Activated CD4-positive, alpha-beta memory T cell treated with anti-CD3 and anti-CD28 coated beads for 36 hours (primary cell): ENCODE measurements at places on chromosomes 7 and 10.
A peak's percentile ranks its signal among the peaks of the same experiment; 100 is the strongest.

DNA sequence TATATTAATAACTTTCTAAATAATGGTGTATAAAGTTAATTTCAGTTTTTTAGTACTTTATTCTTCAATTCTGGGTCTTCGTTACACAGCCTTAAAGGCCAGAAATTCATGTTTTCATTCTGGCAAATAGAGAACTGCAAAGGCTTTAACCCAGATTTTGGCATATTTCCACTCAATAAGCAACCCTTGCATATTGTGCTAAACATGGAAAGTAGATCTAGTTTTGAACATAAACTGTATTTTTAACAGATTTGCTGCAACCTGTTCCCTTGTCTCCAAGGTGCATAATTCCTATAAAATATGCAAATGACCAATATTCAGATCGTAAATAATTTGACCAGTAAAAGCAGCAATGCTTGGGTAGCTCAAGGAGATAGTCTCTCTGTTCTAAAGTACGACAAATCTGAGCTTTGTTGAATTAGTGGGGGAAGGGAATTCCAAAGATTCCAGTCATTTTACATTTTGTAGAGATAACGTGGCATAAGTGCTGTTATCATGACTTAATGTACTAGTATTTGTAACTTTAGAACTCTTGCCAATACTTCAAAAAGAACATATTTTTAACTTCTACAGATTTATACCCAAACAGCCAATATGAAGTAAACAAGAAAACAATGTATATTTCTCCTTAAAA is 46.4 kb upstream of the RSBN1L start:
- no peak for DNase-seq

GRCh38 chr7:117791877-117792780 is 81.1 kb downstream of the CTTNBP2 start:
- no peak for DNase-seq

DNA sequence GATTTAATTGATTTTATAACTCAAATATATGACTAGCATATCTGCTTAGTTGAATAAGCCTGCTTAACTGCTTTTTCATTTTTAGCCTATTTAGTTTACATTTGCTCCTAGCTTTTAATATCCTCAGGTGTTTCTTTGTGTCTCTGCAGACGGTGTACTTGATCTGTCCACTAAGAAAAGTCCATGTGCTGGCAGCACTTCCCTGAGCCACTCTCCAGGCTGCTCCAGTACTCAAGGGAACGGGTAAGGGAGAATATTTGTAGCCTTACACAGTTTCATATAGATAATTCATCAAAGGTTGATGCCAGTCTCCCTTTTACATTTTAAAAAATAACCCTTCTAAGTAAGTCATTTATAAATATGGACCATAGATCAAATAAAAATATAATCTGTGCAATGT is 119.9 kb downstream of the LCOR start:
- DNase-seq: no peak

- DNase-seq: no peak
Observed at GRCh38 chr7:30880125-30880720, 31.4 kb upstream of the AQP1 start.

- no peak for DNase-seq
Observed at GRCh38 chr7:95520136-95520535, 34.4 kb downstream of the ASB4 start.

DNA sequence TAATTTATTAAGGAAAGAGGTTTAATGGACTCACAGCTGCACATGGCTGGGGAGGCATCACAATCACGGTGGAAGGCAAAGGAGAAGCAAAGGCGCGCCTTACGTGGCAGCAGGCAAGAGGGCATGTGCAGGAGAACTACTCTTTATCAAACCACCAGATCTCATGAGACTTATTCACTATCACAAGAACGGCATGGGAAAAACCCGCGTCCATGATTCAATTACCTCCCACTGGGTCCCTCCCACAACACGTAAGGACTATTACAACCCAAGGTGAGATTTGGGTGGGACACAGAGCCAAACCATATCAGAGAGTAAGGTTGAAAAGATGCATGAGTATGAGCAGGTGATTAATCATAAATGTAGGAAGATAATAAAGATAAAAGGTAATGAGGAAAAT is 3.2 kb upstream of the JCAD start:
- DNase-seq: no peak

DNA sequence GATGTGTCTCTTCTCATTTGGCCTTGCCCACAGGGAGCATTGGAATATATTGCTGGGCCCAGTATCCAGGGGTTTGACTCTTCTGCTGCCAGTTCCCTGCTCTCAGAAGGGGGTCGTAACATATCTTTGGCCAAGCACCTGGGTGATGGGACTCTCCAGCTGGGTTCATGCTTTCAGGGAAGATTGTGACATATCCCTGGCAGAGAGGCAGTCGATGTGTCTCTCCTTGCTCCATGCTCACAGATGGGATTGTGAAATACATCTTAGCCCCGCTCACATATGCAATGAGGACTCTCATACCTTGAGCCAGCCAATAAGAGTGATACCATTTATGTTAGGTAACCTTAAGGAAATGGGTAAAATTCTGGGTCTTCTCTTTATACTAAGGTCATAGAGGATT is 39.2 kb upstream of the ZNF680 start:
- DNase-seq: no peak

GRCh38 chr10:26274391-26274790 is 57.8 kb downstream of the GAD2 start:
- no peak for DNase-seq

DNA sequence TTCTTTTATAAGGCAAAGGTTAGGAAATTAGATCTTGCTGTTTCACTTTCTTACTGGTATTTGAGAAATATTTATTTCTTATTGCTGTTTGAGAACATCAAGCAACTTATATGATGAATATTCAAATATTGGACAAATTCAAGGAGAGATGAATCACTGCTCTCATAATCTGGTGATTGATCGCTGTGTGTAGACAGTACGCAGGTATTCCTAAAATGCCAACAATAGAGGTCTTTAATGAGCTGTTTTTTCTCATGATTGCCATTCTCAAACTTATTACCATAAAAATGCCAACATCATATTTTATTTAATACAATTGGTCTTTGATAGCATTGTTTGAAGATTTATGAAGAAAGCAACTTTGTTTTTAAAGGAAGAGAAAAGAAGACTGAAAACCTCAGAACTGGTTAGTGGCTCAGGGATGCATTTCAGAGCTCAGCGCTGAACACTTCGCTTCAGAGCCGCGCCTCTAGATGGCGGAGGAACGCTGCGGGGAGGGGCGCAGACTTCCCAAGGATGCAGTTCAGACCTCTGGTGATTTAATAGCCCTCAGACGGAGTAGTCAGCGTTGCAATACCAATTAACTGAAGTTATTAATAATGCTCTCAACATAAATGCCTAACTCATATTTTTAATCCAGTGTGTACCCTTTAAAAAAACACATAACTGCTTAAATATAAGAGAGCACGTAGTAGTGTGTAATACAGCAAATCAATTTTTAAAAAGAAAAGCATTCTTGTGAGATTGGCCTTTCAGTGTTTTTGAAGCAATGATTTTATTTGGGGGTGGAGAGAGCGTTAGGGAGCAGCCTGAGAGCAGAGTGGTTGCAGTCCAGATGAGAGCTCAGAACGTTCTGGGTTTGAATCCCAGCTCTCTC is 38.5 kb upstream of the STEAP4 start:
- DNase-seq: peak; percentile 27

- no peak for DNase-seq
Observed at GRCh38 chr10:15609246-15609645, 110.5 kb downstream of the ITGA8 start.

DNA sequence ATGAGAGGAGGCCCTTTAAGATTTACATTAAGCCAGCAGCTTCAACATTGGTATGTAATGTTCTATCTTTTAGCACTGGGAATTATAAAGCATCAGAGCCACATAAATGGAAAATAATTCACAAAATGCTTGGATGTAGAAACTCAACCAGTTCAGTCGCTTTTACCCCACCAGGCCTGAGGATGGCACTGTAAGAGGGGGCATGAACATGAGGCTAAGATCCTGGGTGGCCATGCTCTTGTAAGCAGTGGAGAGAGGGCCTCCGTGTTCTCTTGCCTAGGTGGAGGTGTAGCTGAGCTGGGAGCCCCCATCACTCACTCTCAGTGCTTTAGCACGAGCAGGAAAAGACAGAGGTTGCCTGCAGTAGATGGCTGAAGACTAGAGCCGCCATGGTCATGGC is 238.8 kb downstream of the FANK1 start:
- no peak for DNase-seq

GRCh38 chr10:20601941-20602461 is 295.1 kb downstream of the NEBL start:
- DNase-seq: no peak

DNA sequence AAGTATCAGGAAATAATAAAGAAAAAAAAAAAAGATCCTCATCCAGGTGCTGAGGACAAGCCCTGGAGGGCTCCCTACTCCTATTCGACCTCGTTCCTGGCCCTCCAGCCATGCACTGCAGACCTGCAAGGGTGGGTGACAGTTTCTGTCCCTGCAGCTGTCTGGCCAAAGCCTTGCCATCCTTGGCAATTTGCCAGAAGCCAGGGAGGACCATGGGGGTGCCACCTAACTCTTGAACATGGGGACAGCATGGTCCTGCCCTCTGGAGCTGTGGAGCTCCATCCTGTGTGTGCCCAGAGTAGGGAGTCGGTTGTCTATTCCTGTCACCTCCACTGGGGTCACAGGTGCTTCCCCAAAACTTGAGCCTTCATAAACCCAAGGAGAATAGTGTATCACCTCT is 27.8 kb downstream of the DMBT1 start:
- DNase-seq: no peak

GRCh38 chr7:152673897-152674296 is 2.0 kb downstream of the XRCC2 start:
- no peak for DNase-seq

DNA sequence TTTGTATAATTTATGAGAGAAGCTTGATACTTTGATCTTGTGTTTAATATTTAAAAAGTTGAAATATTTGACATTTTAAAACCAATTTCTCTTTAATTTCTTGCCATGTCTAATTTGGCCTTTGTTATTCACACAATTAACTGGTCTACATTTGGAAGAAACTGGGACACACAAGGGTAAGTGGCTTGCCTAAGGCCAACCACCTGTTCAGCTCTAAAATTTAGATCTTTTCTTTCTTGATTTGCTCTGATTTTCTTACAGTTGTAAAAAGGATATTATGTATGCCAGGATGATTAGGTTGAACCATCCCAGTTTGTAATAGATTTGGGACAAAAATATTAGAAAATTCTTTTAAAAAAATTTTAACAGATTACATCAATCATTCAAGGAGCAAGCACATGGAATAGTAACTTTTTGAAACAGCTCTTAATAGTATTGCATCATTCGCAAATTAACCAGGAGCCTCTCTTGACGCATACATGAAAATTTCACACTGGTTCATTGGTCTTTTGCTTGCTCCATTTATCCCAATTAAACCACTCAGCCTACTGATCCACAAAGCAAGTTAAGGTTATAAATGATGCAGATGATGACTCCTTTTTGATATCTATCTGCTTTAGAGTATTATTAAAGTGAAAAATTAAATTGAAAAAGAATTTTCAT is 222.4 kb upstream of the SLC26A5 start:
- DNase-seq: no peak

GRCh38 chr10:109902992-109903947 is 20.0 kb downstream of the XPNPEP1 start:
- peak; percentile 34 for DNase-seq

DNA sequence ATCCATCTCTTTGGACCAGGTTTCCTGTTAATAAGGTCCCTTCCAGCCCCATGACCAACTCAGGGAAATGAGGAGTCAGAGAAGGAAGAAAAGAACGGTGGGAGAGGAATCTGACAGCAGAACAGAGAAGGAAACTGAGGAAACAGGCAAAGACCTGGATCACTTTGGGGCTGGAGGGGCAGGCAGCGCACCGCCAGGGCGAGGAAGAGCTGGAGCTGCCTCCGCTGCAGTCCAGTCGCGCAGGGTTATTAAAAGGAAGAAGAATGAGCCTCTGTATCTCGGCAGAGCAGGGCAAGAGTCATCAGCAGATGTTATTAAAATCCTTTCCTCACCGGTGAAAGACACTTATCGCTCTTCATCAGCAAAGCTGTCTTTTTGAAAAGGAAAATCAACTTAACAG is 37.7 kb upstream of the R3HCC1L start:
- DNase-seq: no peak

DNA sequence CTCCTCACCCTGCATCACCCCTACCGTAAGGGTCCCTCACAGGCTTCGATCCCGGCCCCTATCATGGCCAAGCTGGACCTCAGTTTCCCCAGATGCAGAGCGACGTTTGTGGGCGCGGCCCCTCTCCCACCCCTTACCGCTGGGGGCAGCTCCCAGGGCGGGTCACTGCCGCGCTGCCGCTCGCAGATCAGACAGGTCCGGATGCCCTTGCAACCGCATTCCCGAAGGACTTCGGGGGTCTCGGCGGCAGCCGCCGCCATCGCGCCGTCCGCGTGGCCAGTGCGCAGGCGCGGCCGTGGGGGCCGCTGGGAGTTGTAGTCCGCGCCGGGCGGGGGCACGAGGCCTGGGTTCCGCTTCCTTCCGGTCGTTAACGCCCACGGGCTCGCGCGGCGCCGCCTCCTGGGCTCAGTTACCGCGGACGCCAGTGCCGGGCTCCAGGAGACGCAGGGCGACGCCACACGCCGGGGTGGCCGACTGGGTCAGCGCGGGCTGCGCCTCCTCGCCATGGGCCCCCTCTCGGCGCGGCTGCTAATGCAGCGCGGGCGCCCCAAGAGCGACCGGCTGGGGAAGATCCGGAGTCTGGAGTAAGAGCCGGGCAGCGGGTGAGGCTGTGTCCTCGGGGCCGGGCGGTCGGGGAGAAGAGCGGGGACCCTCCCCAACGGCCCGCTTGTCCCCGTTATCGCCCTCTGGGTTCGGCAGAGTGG is at the start of the genes ALKBH4 and LRWD1:
ALKBH4 (minus strand) TSS at position 287 of the 704 bp plus-strand sequence; CDS start at position 260, 27 bp downstream.
LRWD1 (plus strand) TSS at position 408 of the 704 bp plus-strand sequence; CDS start at position 505, 97 bp downstream.
- peak; percentile 97 for DNase-seq

DNA sequence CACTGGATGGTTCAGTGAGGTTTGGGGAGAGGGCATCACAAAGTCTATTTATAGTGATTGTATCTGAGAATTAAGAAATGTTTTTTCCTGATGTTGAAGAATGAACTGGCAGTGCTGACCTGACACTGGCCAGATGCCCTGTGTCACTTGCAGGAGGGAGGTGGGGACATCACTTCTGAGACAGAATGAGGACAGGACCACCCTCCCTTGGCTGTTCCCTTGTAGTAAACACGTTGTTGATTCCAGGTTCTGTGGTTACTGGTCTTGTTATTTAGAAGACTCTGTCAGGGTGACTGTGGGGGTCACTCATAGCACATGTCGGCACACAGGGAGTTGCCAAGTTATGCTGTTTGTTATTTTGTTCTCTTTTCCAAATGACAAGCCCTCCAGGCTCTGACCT is 126.4 kb downstream of the ADCY1 start:
- no peak for DNase-seq

- DNase-seq: no peak
Observed at GRCh38 chr7:75951506-75951905, 36.6 kb downstream of the POR start.

GRCh38 chr7:82631998-82632397 is 188.4 kb upstream of the CACNA2D1 start:
- DNase-seq: no peak

DNA sequence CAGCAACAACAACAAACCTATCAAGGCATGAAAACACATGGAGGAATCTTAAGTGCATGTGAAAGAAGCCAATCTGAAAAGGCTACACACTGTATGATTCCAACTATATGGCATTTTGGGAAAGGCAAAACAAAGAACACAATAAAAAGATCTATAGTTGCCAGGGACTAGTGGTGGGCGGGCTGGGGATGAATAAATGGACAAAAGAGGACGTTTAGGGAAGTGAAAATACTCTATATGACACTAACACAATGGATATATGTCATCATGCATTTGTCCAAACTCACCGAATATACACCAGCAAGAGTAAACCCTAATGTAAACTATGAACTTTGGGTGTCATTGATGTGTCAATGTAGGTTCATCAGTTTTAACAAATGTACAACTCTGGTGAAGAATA is 89.1 kb downstream of the SEMA3E start:
- DNase-seq: no peak
